ENCODE measurements at places on chromosomes 1 and 21.

- no peak for DNase-seq
These were observed 281.8 kb downstream of the VAV3 start for GRCh38 chr1:107683191-107683657.

DNA sequence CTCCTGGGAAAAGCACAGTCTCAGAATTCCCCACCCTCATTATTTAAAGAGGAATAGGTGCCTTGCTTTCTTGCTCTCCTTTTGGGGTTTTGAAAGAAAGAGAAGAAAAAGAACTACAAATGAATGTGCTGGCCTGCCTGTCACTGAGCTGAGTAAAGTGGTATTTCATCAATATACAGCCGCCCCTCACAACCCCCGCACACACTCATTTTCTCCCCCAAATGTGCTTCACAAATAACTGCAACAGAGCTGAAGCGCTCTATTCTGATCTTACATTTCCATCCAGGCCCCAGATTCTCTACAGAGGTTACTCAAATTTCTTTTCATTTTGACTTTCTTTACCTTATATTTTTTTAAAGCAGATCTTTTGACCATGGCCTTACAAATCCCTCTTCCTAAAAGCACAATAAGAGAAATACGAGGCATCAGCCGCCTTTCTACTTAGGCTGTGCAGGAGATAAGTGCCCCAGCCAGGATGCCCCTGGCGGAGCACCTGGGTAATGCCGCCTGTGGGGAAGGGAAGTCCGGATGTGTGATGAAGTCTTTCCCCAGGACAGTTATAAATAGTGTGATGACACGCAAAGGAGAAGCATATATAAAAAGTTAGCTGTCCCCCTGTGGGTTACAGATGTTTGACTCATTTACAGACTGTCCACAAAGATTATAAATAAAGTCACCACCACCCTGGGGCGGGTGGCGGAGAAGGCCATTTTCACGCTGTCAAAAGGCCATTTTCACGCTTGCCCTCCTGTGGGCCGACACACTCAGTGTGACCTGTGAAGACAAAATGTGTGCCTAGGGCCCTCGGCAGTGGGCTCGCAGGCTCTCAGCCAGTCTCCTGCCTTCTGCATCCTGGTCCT, 6.5 kb downstream of the KCNN3 start:
- DNase-seq: peak; percentile 39

GRCh38 chr1:78678324-78678723, 28.7 kb downstream of the IFI44 start:
- no peak for DNase-seq

DNA sequence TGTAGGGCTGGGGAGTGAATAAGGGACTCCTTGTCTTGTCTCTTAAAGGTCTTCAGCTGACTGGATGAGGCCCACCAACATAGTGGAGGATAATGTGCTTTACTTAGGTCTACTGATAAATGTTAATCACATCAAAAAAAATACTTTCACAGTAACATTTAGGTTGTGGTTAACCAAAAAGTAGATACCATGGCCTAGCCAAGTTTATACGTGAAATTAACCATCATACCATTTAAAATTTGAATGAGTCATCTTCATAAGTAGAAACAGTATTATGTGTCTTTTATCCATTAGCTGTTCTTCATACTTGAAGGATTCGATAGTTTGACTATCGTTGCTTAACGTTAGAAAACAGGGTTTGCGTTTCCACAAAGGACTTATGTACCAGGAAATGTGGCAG, 80.9 kb downstream of the MTR start:
- DNase-seq: no peak

DNA sequence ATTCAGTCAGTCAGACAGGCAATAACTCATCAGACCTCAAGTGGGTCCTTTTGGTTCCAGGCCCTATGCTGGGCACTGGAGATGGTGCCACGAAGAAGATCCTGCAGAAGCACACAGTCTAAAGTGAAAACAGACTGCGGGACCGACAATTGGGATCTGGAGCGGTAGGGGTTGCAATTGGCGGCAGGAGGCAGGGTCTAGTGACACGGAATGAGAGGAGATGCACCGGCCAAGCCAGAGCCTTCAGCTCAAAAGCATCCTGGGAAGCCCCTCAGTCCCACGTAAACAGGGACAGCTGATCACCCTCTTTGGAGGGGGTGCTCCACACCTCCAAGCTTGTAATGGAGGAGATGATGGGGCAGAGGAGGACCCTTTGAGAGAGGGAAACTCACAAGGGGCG, 56.2 kb downstream of the KLHDC7A start:
- no peak for DNase-seq

GRCh38 chr1:202577381-202577780, 132.9 kb downstream of the SYT2 start:
- no peak for DNase-seq

DNA sequence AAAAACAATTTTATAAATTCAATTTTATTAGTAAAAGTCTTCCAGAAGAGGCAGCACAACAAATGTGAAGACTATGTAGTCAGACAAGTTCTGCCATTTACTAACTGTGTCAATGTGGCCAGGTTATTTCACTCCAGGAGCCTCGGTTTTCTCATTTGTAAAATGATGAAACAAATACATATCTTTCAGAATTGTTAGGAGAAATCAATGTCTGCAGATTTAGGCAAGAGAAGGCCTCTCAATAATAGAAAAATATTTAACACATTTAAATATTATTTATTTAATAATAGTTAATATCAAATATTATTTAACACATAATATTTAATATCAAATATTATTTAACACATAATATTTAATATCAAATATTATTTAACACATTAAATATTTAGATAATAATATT, 75.6 kb upstream of the PTGFR start:
- DNase-seq: no peak

- DNase-seq: no peak
These were observed 146.5 kb upstream of the LYPLAL1 start for GRCh38 chr1:219027146-219027673.

DNA sequence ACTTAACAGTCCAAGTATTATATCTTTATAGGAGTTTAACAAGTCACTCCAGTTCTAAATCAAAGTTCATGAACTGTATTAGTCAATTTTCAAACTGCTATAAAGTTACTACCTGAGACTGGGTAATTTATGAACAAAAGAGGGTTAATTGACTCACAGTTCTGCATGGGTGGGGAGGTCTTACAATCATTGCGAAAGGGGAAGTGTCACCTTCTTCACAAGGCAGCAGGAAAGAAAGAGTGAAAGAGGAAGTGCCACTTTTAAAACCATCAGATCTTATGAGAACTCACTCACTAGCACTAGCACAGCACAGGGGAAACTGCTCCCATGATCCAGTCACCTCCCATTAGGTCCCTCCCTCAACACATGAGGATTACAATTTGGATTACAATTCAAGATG, 70.0 kb downstream of the CLCA4 start:
- no peak for DNase-seq

GRCh38 chr21:32940079-32941014, 85.4 kb upstream of the OLIG2 start:
- DNase-seq: peak; percentile 63

DNA sequence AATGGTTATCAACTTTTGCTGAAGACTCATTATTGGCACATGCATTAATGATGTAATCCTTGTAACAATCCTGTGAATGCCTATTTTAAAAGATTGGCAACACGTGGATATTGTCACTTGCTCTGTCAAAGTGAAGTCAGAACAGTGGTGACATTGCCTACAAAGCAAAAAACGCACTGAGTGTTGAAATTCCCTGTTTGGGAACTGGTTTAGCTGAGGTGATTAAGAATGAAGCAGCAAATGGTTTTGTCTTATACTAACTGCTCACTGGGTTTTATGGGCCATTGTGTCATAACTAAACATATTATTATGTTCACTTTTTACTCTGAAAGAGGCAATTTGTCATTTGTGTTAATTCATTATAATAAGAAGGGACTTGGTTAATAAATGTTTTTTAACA, 11.3 kb downstream of the OR14A16 start:
- DNase-seq: no peak

- DNase-seq: no peak
These were observed 169.4 kb upstream of the BEND5 start for GRCh38 chr1:48946070-48946469.

DNA sequence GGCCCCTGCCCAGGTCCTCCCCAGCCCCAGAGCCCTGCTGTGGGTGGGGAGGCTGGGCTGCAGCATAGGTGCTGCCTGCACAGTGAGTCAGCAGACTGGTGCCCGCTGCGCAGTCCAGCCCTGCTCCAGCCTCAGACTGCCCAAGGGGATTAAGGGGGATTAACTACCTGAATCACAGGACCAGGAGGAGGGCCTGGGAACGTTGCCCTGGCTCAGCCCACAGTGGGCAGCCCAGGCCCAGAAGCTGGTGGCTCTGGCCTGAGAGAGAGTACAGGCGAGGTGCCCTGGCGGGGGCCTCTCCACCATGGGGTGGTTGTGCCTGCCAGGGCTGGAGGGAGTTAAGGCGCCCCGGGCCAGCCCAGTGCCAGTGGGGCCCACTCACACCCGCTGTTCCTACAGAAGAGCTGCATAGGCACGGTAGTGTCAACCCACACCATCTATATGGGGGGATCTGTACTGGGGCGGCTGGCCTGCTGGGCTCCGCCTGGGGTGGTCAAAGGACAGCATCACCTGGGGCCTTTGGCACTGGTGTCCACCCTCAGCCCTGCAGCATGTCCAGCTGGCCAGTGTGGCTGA, 2.3 kb downstream of the OBSCN start:
- DNase-seq: no peak

- no peak for DNase-seq
These were observed 7.1 kb upstream of the CDC20 start for GRCh38 chr1:43351421-43352350.

DNA sequence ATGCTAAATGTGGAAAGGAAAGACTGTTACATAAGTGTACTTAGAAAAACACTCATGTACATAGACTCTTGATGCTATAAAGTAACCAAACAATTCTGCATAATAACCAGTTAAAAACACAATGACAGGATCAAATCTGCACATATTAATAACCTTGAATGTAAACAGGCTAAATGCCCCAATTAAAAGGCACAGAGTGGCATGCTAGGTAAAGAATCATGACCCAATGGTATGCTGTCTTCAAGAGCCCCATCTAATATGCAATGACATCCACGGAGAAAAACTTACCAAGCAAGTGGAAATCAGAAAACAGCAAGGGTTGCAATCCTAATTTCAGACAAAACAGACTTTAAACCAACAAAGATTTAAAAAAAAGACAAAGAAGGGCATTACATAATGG, 644.8 kb upstream of the PKN2 start:
- DNase-seq: no peak

Data from cardiac fibroblast (primary cell).